ENCODE measurements at places on chromosomes 2 and 18.

GRCh38 chr18:8063733-8064132 is 496.6 kb downstream of the PTPRM start:
- no peak for DNase-seq

GRCh38 chr2:233912691-233913423 is 4.3 kb upstream of the TRPM8 start:
- DNase-seq: no peak

GRCh38 chr2:209525834-209526281 is 102.0 kb downstream of the MAP2 start:
- DNase-seq: peak; percentile 78

- no peak for DNase-seq
Observed at GRCh38 chr2:40797120-40797519, 345.2 kb upstream of the SLC8A1 start.

DNA sequence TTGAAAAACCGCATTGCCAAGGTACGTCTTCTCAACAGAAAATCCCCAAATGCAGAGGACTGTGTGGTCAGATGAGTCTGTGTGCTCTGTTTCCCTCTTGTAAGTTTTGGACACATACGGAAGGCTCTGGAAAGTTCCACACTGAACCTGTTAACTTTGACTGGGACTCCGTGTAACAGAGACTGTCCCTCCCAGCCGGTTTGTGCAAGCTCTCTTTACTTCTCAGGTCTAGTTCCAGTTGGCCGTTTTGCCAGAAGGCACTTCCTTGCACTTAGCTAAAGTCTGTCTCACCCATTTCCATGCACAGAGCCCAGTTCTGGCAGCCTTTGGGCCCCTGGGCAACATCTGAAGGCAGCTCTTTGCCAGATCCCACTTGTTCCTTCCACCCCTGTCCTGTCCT is 22.0 kb downstream of the EFHD1 start:
- DNase-seq: no peak

- DNase-seq: no peak
Observed at GRCh38 chr2:160289126-160289525, 89.1 kb upstream of the ITGB6 start.

DNA sequence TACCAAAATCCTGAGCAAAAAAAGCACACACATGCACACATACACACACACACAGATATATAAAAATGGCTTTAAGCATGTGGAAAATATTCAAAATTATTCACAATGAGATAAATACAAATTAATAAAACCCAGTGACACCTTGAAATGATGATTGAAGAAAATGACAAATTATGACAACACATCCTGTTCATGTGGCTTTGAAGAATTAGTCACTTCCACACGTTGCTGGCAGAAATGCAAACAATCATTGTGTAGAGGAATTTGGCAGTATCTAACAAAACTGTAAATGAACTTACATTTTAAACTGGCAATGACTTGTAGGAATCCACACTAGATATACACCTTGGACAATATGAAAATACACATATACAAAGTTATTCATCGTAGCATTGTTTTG is 95.8 kb upstream of the RGPD4 start:
- DNase-seq: no peak

- no peak for DNase-seq
Observed at GRCh38 chr2:216029416-216030129, 16.2 kb upstream of the MREG start.

GRCh38 chr2:136404925-136405324 is 287.0 kb upstream of the CXCR4 start:
- DNase-seq: no peak

- DNase-seq: no peak
Observed at GRCh38 chr18:36635414-36636096, 193.2 kb downstream of the TPGS2 start.

DNA sequence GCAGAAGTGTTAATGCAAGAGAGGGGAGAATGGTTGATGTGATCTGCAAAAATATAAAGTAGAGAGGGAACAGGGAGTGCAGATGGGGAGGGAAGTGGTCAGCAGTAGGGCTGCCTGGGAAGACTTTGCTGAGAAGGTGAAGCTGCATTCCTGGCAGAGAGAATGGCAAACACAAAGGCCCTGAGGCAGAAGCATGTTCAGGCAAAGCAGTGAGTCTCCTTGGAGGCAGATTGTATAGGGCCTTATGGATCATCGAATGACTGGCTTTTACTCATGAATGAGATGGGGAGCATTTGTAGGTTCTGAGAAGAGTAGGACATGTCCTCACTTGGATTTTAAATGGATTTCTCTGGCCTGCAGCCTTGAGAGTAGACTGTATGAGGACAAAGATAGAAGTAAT is 9.5 kb downstream of the ITGA6 start:
- no peak for DNase-seq

GRCh38 chr2:236550701-236551465 is 18.7 kb upstream of the ACKR3 start:
- DNase-seq: no peak

GRCh38 chr18:48933578-48934414 is 17.0 kb downstream of the SMAD7 start:
- no peak for DNase-seq

GRCh38 chr18:65755616-65756015 is 4.8 kb downstream of the CDH7 start:
- no peak for DNase-seq

GRCh38 chr2:10441948-10442347 is 6.2 kb downstream of the ODC1 start:
- no peak for DNase-seq

DNA sequence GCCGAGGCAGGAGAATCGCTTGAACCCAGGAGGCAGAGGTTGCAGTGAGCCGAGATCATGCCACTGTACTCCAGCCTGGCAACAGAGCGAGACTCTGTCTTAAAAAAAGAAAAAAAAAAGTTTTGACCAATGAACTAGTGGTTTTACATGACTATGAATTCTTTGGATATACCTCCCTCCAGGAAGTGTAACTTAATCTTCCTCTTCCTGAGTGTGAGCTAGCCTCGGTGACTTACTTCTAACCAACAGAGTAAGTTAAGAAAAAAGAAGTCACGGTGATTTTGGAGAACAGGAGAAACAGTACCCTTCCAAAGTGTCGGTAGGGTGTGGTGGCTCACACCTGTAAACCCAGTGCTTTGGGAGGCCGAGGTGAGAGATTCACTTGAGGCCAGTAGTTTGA is 7.1 kb downstream of the TIA1 start:
- no peak for DNase-seq

DNA sequence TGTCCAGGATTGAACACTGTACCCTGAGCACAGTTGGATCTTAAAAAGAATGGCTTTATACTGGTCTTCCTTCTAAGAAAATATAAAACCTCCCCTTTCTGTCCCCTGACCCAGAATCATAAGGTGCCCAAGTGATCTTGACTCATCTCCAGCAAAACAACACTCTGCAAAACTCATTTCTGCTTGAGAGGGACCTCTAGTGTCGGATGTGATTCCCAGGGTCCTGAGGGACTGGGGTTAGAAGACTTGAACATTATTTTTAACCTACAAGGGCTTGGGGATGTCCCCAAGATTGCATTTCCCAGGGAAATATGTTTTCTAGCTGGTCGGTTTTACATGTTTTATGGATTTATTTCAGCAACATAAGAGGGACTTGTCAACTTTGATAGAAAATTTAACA is 1318.5 kb upstream of the CELF4 start:
- no peak for DNase-seq

GRCh38 chr2:231685349-231686191 is 22.8 kb upstream of the PTMA start:
- no peak for DNase-seq

GRCh38 chr2:112891385-112891831 is 19.6 kb upstream of the IL37 start:
- no peak for DNase-seq

- no peak for DNase-seq
Observed at GRCh38 chr2:72932045-72932740, 14.9 kb downstream of the EMX1 start.

GRCh38 chr2:11004199-11004598 is 92.5 kb downstream of the KCNF1 start:
- DNase-seq: no peak

DNA sequence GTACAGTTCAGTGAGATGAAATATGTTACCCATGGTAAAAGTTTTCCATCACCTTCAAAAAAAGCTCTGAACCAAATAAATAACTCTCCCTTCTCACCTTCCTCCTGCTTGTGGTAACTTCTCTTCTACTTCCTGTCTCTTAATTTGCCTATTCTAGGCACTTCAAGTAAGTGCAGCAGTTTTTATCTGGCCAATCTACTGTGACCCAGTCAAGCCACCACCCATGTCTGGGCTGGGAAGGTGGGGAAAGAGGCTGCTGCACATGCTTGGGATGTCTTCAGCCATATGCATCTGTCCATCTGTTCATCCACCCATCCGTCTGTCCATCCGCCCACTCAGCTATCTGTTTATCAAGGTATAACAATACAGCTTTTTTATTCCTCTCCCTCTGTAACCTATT is 31.6 kb downstream of the ZNF532 start:
- no peak for DNase-seq

- DNase-seq: no peak
Observed at GRCh38 chr2:183024339-183025095, 13.7 kb downstream of the NCKAP1 start.

GRCh38 chr2:39289609-39290008 is 45.8 kb upstream of the CDKL4 start:
- DNase-seq: no peak

GRCh38 chr2:221016551-221016950 is 555.6 kb downstream of the EPHA4 start:
- no peak for DNase-seq

DNA sequence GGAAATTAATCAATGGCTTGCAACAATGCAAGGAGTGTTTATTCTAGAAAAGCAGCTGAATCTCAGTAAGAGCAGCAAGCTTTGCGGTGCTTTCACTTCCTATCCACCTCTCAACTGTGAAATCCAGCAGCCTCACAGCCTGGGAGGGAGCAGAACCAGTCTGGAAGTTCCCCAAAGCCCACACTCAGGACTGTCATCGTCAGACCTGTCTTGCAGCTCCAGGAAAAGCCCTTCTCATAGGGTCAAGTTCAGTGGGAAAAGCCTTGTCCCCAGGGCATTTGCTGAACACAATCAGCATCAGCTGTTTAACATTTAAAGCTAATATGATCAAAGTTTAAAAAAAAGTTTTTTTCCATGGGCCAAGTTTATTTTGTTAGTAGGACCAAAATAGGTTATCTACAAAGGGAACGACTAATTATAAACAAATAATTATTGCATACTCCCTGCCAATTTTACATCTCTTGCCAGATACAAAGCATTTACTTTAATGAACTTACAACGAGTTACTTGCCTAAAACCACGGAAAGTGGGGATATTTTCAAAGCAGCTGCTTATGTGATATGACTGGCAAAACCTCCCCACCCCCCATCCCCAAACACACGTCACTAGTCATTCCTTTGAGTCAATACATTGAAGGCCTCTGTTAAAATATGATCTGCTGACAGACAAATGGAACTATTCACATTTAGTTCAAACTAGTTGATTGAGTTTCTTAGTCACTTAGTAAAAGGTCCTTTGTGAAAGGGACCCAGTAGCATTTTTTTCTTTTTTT is 36.8 kb downstream of the PARD6G start:
- DNase-seq: no peak

DNA sequence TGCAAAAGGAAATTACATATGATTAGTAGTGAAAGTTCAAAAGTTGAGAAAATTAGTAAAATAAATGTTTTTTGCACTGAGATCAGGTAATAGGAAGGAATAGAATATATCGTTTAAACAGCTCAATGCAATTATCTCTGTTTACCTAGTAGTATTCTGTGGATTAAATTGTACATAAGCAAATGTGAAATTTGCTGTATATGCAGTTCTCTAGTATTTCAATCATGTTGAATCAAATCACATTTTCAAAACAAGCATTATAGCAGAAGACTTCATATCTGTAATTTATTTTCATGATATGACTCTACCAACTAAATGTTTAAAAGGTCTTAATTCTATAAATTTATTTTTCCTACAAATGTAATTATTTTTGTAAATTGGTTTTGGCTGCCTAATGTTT is 31.6 kb downstream of the ITPRID2 start:
- no peak for DNase-seq

DNA sequence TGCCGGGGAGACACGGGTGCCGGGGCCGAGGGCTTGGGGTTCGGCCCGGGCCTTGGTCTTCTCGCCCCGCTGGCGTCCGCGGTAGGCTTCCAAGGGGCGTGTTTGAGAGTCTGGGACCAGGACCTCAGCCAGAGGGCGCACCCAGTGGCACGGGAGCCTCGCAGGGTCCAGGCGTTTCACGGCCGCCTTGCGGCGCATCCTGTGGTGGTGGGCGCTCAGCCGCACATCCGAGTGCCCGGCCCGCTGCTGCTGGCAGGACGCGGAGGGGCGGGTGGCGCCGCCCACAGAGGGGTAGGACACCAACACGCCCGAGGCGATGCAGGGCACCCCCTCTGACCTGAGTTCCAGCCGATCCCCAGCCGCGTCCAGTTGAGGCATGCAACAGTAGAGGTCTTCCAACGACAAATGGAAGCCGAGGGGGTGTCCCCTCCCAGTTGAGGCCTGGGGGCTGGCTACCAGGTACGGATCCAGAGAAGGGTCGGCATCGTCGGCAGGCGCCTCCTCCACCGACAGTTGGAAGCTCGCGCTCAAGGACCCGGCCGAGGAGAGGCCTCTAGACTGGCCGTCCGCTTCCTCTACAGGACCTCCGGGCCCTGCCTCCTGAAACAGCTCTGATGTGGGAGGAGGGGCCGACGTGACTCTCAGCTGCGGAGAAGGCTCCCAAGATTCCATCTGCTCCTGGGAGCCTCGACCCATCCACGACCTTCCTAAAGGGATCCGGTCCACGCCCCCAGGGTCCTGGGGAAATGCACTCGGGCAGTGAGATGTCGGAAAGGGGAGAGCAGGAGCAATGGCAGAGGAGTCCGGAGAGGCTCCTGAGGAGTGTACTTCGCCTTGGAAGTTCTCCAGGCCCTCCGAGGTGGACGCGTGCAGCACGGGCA is 6.3 kb downstream of the C2orf81 start:
- no peak for DNase-seq

GRCh38 chr2:47257946-47258348 is 102.8 kb upstream of the STPG4 start:
- DNase-seq: no peak

GRCh38 chr2:71560638-71561011 is 107.3 kb downstream of the DYSF start:
- no peak for DNase-seq

GRCh38 chr2:34423301-34423700 is 824.2 kb upstream of the FAM98A start:
- no peak for DNase-seq

- DNase-seq: no peak
Observed at GRCh38 chr2:5453220-5454050, 238.7 kb upstream of the SOX11 start.

DNA sequence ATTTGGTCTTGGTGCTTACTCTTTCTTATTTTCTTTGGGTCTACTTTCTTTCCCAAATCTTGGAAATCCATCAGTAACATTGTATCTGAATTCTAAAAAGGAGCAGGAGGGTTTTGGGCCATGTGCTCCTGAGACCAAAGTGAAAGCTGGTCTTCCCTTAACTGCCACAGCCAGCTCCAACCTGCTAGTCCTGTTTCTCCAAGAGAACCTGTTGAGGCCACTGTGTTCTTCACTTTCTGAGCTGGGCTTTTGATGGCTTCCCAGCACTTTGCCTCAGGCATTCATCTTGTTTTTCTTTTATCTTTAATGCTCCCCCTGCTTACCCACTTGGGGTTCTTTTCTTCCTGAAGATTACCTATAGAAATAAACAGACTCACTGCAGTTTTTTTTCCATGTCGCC is 53.3 kb downstream of the ARHGAP28 start:
- DNase-seq: no peak
